ENCODE measurements at places on chromosomes 6 and 20.

GRCh38 chr20:63284083-63284440 is 8.9 kb upstream of the COL20A1 start:
- DNase-seq = no peak

- no peak for DNase-seq
Measured at GRCh38 chr6:33116417-33116816, 40.6 kb downstream of the HLA-DPB1 start.

GRCh38 chr20:38338849-38339520 is 7.3 kb upstream of the LBP start:
- DNase-seq = no peak

- DNase-seq = no peak
Measured at GRCh38 chr20:63746751-63747315, 7.3 kb downstream of the SLC2A4RG start.

DNA sequence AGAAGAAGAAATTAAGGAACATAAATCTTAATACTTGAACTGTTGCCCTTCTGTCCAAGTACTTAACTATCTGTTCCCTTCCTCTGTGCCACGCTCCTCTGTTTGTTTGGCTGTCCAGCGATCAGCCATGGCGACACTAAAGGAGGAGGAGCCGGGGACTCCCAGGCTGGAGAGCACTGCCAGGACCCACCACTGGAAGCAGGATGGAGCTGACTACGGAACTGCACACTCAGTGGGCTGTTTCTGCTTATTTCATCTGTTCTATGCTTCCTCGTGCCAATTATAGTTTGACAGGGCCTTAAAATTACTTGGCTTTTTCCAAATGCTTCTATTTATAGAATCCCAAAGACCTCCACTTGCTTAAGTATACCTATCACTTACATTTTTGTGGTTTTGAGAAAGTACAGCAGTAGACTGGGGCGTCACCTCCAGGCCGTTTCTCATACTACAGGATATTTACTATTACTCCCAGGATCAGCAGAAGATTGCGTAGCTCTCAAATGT is 17.1 kb downstream of the IRF4 start:
- no peak for DNase-seq

GRCh38 chr6:164098857-164099267 is 684.3 kb downstream of the QKI start:
- no peak for DNase-seq

DNA sequence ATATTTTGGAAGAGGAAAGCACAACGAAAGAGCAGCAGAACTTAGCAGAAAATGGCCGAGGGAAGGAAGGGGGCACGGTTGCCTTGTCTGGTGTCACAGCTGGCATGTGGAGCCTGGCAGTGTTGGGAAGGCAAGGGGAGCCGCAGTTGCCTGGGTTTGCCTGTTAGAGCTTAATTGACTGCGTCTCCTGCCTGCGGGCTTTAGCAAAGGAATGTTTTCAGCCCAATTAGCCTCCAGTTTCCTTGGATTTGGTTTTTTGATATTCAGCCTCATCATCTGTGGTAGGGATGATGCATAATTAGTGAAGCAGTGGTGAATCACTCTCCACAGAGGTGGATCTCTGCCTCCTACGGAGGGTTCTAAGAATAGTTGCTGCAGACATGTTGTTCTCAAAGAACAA is 832.6 kb downstream of the QKI start:
- DNase-seq = peak; percentile 25

- DNase-seq = no peak
Measured at GRCh38 chr20:18272451-18272850, 15.9 kb upstream of the ZNF133 start.

GRCh38 chr6:111846492-111847409 is 26.5 kb downstream of the FYN start:
- DNase-seq = no peak
